CD8-positive, alpha-beta memory T cell (primary cell): ENCODE measurements at places on chromosomes 12 and 14. TPM values are rescaled to one million over a fixed set of nuclear protein-coding genes. Genes with fewer than 3 reads are reported as not detected.

WDHD1 gene
- 56.6 TPM for total RNA-seq

KDM2B gene
- total RNA-seq = 63.2 TPM

DNA sequence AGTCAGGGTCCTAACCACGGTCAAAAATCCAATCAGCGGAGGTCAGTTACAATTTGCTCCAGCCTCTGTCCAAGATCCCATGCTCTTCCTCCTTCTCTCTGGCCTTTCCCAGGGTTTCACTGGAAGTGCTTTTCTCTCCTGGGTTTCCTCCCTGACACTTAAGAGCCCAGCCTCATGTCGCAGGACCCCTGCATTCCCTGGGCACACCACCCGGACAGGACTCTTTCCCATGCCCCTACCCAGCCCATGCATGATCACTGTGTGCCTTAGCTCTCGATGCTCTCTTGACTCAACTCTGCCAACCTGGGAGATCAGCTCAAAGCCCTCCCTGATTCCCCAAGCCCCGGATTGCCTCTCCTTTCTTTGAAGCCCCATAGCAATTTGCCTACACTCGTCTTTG is 15.5 kb upstream of the TAC3 start:
- no peak overlapping the region for H3K27ac ChIP-seq
- DNase-seq = no peak
- no peak overlapping the region for H3K4me3 ChIP-seq
- no peaks in the 10 kb centered on the region for H3K27me3 ChIP-seq
- no peaks in the 10 kb centered on the region for H3K36me3 ChIP-seq
- peaks cover 42% of the 10 kb centered on the region for H3K4me1 ChIP-seq

GRCh38 chr12:70176290-70176689 is 66.9 kb upstream of the CNOT2 start:
- H3K36me3 ChIP-seq = no peaks in the 10 kb centered on the region
- no peak for DNase-seq
- no peak overlapping the region for H3K27ac ChIP-seq
- no peaks in the 10 kb centered on the region for H3K27me3 ChIP-seq
- H3K4me3 ChIP-seq = no peak overlapping the region
- H3K4me1 ChIP-seq = no peaks in the 10 kb centered on the region

- H3K36me3 ChIP-seq = no peaks in the 10 kb centered on the region
- H3K4me3 ChIP-seq = no peak overlapping the region
- H3K4me1 ChIP-seq = no peaks in the 10 kb centered on the region
- no peaks in the 10 kb centered on the region for H3K27me3 ChIP-seq
- DNase-seq = no peak
- H3K27ac ChIP-seq = no peak overlapping the region
Measured at GRCh38 chr14:51008446-51008845, 64.2 kb upstream of the PYGL start.

GRCh38 chr14:21098076-21098891 is at the start of gene ZNF219:
ZNF219 (minus strand) TSS chr14:21098655; CDS start chr14:21093591, 5,064 bp downstream.
- peak; percentile 28 for DNase-seq
- peaks cover 11% of the 10 kb centered on the region for H3K4me1 ChIP-seq
- H3K27me3 ChIP-seq = no peaks in the 10 kb centered on the region
- H3K36me3 ChIP-seq = no peaks in the 10 kb centered on the region
